Activated gamma-delta T cell treated with anti-CD3 and anti-CD28 coated beads, Interleukin-2, amount 50 U/mL, for 16 hours (primary cell): ENCODE measurements at places on chromosomes 2 and 18.
A peak's percentile ranks its signal among the peaks of the same experiment; 100 is the strongest.

DNA sequence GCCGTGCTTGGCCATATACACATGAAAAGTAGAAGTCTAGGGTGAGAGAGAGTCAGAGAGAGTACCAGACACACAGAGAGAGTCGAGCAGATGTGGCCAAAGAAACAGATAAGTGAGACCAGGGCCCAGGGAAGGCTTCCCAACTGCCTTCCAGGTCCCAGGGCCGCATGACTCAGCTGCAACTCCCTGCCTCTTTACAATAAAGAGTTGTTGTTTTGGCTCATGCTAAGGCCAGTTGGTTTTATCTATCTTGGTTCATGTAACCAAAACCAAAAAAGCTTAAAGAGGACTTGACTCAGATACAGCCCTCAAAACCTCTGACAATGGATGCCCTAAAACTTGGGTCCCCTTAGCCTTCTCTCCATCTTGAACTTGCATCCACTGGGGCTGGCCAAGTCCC is 36.9 kb downstream of the REEP1 start:
- DNase-seq: no peak

DNA sequence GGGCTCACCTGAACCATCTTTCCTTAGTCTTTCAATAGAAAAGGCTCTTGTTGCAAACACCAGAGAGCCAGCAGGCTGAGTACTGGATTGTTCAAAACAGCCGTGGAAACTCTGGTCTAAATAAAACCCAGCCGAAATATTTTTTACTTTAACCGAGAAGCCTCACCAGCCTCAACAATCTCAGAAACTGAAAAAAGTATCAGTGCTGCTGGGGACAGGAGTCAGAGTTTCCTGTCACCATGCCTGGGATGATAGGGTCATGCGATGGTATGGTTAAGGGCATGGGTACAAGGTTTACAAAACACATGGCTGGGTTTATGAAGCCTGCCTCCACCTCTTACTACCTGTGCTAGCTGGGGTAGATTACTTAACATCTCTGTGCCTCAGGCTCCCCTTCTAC is 55.3 kb upstream of the FZD7 start:
- no peak for DNase-seq

GRCh38 chr18:33716061-33716683 is 138.2 kb downstream of the ASXL3 start:
- no peak for DNase-seq

DNA sequence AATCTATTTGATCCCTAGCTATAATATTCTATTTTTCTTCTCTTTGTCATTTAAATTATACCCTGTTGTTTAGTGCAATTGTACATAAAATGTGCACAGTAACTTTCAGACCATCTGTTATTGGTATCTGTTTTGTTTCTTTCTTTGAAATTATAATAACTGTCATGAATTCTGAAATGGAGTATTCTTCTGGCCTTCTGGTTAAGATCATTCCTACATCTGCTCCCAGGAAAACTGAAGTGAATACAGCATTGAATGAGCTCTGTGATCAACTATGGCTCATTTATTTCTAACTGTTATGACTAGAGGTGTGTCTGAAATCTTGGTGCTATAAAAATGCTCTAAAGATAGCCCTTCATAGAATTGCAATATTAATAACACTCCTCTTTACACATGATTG is 788.4 kb upstream of the TMEFF2 start:
- DNase-seq: no peak

DNA sequence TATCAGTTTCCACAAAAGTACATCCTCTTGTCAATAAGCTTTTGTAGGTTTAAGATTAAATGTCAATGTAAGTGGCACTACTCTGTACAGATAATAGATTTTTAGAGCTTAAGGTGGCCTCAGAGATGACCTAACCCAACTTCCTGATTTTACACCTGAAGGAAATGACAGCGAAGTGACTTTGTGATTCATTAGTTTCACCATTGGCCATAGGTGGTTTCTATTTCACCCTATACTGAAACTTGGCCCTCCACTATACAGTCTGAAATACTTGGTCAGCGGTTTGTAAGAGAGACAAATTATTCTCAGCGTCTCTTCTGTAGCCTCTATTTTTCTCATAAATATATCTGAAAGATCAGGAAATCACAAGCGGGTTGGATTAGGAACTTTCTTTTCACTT is 330.4 kb upstream of the FAM98A start:
- DNase-seq: no peak

- DNase-seq: no peak
Observed at GRCh38 chr2:135063210-135063609, 11.1 kb downstream of the RAB3GAP1 start.

GRCh38 chr2:27071990-27072830 is 756 bp upstream of the OST4 start:
- no peak for DNase-seq

- DNase-seq: no peak
Observed at GRCh38 chr2:190583507-190584337, 49.2 kb upstream of the NEMP2 start.

- no peak for DNase-seq
Observed at GRCh38 chr2:111944531-111945210, 46.3 kb downstream of the MERTK start.

- no peak for DNase-seq
Observed at GRCh38 chr18:60966876-60967275, 366.4 kb upstream of the CDH20 start.

DNA sequence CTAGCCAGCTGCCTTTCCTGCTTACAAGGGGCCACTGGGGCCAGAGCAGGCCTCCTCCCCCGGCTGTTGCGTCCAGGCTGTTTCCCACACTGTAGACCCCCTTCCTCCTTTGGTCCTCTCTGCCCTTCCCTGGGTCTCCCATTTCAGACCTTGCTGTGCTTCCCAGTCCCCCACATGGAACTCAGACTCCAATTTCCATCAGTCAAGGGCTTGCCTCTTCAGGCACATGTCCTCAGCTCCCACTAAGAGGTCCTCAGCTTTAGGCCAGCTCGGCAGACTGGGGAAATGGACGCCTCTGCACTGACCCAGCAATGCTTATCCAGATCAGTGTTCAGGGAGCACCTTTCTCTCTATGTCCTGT is 98.0 kb upstream of the BZW1 start:
- no peak for DNase-seq

GRCh38 chr2:85936421-85937068 is 47.8 kb upstream of the ST3GAL5 start:
- no peak for DNase-seq

- DNase-seq: peak; percentile 11
Observed at GRCh38 chr2:131104487-131105155, 515 bp upstream of the PLEKHB2 start.

DNA sequence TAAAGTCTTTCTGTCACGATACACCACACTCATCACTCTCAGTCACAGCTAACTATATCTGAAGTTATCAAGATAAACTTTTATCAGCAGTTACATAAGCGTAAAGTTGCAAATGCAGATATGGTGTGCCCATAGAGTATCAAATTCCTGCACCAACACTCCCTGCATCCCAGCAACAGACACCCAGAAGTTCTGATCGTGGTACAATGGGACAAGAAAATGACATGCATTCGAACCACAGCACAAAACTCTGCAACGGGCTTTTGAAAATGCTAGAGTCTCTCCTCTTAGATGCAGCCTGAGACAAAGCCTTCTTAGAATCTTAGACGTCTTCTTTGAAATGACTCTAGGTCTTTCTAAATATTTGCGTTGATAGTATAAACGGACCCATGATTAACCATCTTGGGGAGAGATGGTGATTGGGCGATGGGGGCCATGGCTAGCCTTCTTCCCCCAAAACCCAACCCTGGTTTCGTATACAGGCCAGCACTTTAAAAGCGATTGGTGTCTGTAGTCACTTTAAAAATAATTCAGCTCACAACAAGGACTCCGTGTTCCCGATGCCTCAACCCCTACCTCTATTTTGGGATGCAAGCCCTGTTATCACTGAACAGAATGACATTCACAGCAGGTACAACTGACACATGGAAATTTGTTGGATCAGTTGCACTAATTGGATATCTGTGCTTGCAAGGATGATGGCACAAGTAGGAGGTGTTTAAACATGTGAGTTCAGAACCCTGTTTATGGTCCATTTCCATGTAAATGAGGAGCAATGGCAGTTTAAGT is 286.6 kb downstream of the MYT1L start:
- no peak for DNase-seq

- DNase-seq: no peak
Observed at GRCh38 chr2:217269701-217270484, 410.0 kb upstream of the TNP1 start.

DNA sequence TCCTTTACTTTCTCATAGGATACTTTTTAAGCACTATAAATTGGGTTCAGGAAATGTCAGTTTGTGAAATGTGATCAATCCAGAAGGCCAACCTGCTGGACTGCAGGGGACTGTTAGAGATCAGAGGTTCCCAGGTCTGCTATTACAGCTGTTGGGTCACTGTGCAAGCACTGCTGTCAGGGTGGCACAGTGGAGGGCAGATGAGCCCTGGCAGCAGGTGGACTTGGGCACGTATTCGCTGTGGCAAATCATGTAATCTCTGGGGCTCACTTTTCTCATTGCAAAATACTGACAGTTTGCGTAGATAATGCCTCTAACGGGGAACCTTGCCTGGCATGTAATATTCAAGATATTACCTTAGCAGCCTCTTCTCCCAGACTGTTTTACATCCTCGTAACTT is 18.1 kb downstream of the RAB31 start:
- no peak for DNase-seq

DNA sequence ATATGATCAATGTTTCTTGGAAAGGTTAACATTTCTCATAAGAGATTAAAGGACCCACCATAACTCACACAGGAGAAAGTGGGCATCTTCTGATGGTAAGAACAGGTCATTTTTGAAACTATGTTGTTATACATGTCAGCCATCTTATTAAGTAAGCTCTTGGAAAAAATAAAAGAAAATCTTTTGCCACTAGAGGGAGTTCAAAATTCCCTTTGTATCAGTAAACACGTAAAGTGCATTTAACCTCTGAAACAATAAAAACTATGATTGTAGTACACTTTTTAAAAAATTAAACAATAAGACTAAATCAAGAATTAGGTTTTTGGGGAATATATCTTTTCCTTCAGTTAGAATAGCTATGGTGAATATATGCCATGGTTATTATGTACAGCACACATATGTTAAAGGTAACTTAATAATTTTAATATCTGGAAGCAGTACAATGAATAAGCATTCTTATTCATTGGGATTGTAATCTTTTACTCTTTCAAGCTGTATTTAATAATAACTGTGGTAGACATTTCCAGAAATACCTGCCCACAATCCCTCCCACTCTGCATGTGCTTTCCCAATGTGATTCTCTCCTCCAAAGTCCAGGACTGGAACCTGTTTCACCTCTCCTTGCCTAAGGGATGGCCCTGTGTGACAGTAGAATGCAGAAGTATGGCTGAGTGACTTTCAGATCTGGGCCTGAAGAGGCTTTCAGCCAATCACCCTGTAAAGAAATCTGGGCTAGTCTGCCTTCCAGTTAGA is 64.2 kb downstream of the RBMS1 start:
- DNase-seq: no peak

DNA sequence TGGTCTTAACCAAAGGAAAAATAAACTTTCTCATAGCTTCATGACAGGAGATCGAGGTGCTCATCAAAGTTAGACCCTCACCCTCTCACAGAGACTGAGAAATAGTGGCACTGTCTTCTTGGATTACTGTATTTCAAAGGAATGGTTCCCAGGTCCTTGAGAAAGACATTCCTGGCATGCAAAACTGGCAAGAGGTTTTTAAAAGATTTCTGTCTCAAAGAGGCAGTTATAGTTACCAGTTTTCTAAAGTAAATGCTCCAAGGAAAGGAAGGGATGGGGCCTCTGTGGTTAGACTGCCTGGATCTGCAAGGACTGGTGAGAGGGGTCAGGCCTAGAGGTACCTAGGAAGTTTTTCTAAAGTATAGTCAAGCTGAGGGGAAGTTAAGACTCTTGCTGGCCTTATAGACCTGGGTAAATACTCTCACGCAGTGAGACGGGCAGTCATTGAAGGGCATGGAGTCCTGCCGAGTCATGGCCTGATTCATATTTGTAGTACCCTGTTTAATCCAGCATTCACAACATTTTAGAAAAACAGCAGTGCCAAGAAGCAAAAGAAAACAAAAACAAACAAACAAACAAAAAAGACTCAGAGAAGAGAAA is 226.1 kb downstream of the DOK6 start:
- no peak for DNase-seq

GRCh38 chr2:86414996-86415395 is 26.2 kb upstream of the KDM3A start:
- no peak for DNase-seq

- DNase-seq: no peak
Observed at GRCh38 chr2:66427300-66427699, 7.6 kb upstream of the MEIS1 start.

DNA sequence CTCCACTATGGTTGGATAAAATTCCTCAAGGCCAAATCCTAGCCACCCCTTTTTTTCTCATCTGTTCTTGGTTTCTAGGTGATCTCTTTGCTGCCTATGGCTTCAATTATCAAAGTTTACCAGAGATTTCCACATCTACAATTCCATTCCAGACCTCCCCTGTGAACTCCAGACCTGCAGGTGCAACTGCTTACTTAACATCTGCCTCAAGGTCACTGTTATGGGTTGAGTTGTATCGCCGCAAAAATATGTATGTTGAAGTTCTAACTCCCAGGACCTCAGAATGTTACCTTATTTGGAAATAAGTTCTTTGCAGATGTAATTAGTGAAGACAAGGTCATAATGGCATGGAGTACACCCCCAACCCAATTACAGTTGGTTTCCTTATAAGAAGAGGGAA is 60.4 kb upstream of the SOS1 start:
- DNase-seq: no peak

GRCh38 chr18:46756559-46757201 is at the start of gene ST8SIA5:
Gene ST8SIA5 (minus strand): TSS chr18:46757053. CDS start chr18:46756508, 545 bp downstream.
- no peak for DNase-seq

DNA sequence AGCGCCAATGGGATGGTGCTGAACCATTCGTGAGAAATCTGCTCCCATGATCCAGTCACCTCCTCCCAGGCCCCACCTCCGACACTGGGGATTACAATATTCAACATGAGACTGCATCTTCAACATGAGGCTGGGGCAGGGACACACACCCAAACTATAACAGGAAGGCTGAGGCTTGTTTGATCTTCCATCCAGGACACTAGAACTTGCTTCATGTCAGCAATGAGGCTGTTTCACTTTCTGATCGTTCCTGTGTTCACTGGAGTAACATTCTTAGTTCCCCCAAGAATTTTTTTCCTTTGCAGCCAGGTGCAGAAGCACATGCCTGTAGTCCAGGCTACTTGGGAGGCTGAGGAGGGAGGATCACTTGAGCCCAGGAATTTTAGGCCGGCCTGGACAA is 30.8 kb upstream of the SOX11 start:
- DNase-seq: no peak

GRCh38 chr2:240632306-240632721 is 7.0 kb downstream of the GPR35 start:
- no peak for DNase-seq

DNA sequence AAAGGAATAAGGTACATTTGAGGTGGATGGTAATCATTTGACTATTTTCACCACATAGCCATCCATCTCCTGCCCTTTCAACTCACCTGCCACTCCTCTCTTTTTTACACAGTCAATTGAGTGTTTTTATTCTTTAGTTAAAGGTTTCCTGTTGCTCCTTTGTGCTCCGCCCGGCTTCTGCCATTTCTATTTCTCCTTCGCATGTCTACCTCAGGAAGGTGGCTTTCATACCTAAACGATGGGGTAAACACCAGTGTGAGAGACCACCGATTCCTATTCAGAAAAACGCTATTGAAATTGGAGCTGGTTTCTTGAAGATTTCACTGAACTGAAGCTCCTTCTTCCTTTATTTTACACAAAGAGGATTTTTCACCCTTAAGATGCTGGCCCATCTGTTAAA is 1628.0 kb upstream of the PIK3C3 start:
- DNase-seq: no peak

GRCh38 chr2:8391126-8391525 is 290.7 kb upstream of the ID2 start:
- DNase-seq: no peak

GRCh38 chr2:9708683-9709538 is 78.1 kb upstream of the YWHAQ start:
- DNase-seq: no peak
